ENCODE measurements at places on chromosomes 3 and 15.

GRCh38 chr15:40932649-40933516, 3.7 kb downstream of the DLL4 start:
- DNase-seq, result no peak

DNA sequence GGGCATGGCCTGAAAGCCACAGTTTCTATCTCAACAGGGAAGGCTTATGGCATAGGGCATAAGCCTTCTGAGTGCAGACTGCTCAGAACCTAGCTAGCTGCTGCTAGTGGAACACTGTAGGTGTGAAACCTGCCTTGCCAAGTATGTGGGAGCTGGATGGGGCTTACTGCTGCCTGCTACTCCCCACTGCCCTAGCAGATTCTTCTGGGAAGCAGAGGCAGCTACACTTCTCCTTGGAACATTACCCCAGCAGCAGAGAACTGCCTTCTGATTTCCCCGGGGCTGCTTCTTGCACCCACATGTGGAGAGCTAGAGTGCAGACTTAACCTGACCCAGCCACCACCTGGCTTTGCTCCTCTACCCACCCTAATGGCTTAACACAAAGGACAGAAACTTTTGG, 215.7 kb downstream of the POLQ start:
- no peak for DNase-seq

- DNase-seq, result peak; percentile 36
These were observed 38.4 kb downstream of the GTF2E1 start for GRCh38 chr3:120780977-120781376.

DNA sequence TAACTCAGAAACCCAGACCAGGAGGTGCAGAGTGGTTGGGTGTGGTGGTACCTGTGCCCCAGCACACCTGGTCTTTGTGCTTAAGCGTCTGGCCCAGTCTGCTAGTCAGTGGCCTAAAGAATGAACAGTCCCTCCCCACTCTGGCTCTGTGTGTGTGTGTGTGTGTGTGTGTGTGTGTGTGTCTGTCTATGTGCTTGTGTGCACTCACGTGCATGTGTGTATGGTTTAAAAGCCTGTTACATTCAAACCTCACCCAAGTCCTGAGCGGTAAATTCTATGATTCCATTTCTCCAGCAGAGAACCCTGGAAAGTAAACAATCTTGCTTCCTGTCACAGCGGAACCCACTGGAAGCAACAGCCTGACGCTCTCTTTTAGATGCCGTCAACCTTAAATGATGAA, 34.2 kb downstream of the EDEM1 start:
- DNase-seq, result no peak

GRCh38 chr3:15498431-15499214, 22.9 kb downstream of the COLQ start:
- DNase-seq, result no peak

DNA sequence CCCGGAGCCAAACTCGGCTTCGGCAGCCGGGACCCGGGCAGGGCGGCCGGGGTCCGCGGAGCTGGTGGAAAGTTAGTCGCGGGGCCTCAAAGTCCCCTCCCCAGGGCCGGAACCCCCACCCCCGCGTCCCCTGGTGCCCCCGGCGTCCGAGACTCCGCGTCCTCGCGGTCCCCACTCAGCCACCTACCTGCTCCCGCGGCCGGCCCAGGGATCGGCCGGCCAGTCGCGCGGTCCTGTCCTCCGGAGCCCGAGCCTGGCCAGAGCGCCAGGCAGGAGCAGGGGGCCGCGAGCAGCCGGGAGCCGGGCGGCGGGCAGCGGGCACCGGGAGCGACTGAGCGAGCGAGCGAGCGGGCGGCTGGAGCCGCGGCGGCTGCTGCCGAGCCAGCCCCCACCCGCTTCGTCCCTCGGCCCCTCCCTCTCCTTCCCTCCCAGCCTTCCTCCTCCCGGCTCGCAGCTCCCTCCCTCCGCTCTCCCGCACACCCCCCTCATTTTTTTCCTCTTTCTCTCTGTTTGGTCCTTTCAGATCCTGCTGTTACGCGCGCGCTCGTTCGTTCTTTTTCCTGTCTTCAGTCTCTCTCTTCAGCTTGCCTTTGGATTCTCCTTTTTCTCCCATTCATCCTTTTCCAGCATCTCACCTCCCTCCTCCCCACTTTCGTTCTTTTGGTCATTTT, at the start of gene MEGF11:
MEGF11 (minus strand) TSS at position 333 of the 671 bp plus-strand sequence. CDS start 125,347 bp downstream, outside the sequence.
- no peak for DNase-seq

- no peak for DNase-seq
These were observed 1.1 kb downstream of the PLXNB1 start for GRCh38 chr3:48428572-48429316.

GRCh38 chr15:57375827-57376695, at the start of gene CGNL1:
Gene CGNL1 (plus strand): TSS chr15:57376505. CDS start chr15:57438000, 61,495 bp downstream.
- no peak for DNase-seq

GRCh38 chr3:177190756-177191681, 6.3 kb downstream of the TBL1XR1 start:
- DNase-seq, result no peak

DNA sequence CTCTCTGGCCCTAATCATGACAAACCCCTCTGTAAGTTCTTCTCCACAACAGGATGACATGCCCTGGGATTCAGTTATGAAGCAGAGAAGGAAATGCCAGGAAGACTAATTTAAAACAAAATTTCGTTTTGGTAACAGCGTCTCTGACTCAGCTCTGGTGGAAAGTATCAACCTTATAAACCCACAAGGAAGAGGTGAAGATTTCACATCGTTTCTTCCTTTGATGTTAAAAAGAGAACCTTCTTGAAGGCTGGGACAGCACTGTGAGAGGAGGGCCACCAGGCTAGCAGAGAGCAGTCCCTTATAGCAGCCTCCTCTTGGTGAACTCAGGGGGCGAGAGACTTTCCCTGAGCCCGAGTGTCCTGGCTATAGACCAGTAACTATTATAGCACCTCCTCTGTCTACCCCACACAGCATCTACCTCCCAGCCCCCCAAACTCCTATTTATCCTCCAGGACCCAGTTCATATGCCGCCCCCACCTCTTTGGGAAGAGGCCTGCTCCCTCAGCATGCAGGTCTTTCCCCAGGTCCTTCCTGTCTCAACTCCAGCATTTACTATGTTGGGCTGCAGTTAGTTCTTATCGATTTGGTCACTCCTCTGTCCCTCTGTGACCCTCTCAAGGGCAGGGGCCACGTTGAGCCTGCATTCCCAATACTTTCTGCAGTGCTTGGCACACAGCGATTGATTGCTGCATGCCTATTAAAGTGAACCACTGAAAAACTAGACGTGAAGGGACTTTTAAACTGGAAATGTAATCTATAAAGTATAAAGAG, 321.5 kb upstream of the ICE2 start:
- DNase-seq, result no peak

- no peak for DNase-seq
These were observed 116.9 kb downstream of the GADL1 start for GRCh38 chr3:30777426-30778113.

DNA sequence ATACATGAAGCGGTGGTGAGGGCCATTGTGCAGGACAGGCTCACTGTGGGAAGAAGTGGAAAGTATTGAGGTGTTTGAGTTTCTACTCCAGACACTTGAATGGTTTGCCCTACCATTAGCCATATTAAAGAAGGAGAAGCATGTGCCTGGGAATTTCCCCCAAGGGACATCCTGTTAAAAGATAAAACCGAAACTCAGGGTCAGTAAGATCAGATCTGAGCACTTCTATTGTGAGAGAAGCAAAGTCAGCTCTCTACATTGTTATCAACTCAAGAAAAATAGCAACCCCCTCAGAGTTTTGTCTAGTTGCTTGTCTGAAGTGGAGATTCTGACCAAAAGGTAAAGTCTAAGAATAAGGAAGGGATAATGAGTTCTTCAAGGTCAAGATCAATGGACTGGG, 269.8 kb downstream of the CHST2 start:
- no peak for DNase-seq

GRCh38 chr3:136070953-136071949, 105.7 kb downstream of the PPP2R3A start:
- no peak for DNase-seq

DNA sequence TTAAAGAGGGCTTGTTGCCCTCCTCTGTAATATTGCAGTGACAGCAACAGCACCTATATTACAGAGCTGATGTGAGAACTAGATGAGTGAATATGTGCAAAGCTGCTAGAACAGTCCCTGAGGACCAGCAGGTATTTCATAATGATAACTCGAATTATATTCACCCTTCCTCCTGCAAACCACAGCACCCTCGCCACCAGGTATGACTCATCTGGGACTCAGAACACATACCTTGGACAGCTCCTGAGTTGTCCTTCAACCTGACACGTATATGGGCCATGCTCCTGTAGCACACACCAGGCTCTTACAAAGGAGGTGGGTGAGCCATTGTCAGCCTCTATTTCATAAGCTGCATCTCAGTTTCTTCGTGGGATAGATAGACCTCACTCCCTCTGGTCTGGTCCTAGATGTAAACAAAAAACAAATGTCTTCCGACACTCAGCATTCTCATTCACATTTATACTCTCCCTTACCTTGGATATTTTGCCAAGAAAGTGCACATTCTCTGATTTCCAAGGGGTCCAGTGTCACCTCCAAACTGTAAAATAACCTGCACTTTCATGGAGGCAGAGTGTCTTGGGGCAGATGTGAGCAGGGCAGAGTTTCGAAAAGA, 124.5 kb downstream of the TLE3 start:
- DNase-seq, result no peak

DNA sequence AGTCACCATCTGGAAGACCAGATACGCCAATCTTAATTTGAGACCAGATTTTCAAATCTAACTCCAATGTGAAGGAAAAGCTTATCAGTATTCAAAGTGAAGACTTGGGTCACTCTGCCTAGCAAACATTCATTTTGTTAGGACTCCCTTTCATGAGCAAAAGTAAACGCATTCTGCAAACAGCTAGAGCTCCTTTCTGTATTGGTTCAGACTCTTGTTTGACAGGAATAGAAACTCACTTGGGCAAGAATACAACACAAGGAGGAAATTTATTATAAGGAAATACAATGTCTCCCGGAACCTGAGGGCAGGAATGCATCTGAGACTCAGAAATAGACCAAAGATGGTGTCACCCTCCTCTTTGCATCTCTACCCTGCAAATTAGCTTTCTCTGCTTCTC, 558.6 kb downstream of the TAFA4 start:
- no peak for DNase-seq

- DNase-seq, result no peak
These were observed 256.0 kb upstream of the ZPLD1 start for GRCh38 chr3:102178817-102179216.

GRCh38 chr3:70980646-70981170, 602.8 kb downstream of the FOXP1 start:
- no peak for DNase-seq

GRCh38 chr3:113867506-113867905, 28.9 kb downstream of the GRAMD1C start:
- peak; percentile 7 for DNase-seq

GRCh38 chr15:27828746-27829145, 270.4 kb downstream of the OCA2 start:
- DNase-seq, result no peak

DNA sequence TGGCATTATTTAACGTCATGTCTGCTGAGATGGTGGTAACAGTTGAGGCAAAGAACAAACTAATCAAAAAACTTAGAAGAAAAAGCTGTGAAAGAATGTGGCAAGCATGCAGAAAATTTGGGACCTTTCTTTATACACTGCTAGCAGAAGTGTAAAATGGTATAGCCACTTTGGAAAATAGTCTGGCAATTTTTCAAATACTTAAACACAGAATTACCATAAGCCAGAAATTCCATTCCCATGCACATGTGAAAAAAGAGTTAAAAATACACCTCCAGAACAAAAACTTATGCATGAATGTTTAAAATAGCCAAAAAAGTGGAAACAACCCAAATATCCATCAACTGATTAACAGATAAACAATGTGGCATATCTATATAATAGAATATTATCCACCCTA, 613.3 kb downstream of the TBL1XR1 start:
- DNase-seq, result no peak

DNA sequence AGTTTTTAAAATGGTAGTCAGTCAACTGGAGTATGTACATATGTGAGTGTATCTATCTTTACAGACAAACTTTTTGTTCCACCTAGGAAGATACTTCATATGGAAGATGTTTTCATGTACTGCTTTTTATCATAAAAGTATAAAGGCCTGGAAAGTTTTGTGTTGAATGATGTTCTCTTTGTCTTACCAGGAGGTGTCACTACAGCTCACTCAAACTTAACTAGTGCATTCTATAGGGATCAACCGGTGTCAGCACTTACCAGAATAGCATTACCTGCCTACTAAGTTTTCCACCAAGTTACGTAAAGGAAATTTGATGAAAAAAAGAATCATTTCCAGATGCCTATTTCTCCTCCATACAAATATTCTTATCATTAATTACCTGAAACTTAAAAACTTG, 522.6 kb upstream of the SEMA6D start:
- DNase-seq, result no peak

GRCh38 chr15:57403566-57404325, 27.4 kb downstream of the CGNL1 start:
- DNase-seq, result no peak

- no peak for DNase-seq
These were observed 280.8 kb upstream of the ROPN1 start for GRCh38 chr3:124272605-124273151.

- DNase-seq, result no peak
These were observed 33.2 kb downstream of the CHRM5 start for GRCh38 chr15:34001536-34001935.

DNA sequence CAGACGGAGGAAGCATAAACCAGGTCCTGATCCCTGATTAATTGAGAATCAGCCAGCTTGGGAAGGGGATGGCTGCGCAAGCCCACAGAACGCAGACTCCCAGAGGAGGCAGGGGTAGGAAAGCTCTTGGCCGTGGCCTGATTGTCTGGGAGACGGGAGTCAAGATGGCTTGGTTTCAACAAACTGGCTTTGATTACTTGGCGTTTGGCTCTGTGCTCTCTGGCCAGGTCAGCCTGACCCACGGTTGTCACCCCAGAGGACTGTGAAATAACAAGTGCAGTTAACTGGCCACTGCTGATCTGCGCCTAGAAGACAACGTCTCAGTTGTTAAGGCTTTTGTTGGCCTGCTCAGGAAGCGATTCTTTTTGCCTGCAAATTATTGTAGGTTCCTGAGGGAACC, 387.0 kb upstream of the PROK2 start:
- DNase-seq, result no peak

GRCh38 chr3:56125358-56126005, 342.8 kb downstream of the ERC2 start:
- DNase-seq, result no peak

DNA sequence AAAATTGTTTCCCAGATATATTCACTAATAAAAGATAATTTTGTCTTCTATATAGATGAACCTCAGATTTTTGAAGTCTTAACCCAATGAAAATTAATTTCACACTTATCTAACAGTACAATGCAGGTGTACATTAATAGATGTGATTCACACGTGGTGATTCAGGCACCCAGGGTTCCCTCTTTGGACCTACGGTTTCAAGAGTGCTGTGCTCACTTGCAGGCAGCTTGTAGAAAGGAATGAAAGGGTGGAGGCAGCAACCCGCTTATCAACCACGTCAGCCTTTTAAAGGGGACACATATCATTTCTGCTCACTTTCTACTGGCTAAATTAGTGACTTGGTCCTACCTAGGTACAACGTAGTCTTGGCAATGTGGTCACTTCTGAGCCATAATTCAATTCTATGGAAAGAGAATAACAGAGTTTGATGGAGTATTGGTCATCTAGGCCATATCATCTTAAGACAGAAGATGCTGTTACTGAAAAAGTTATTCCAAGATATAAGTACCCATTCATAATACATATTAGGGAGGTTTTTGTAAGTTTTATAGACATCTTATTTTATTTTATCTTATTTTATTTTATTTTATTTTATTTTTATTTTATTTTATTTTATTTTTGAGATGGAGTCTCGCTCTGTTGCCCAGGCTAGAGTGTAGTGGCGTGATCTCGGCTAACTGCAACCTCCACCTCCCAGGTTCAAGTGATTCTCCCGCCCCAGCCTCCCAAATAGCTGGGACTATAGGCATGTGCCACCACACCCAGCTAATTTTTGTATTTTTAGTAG, 37.9 kb downstream of the ACP3 start:
- no peak for DNase-seq

GRCh38 chr3:191484461-191484860, 23.5 kb downstream of the PYDC2 start:
- peak; percentile 15 for DNase-seq

Measured in HCT116 (cell line).